ENCODE measurements at places on chromosomes 16 and 17. TPM values are rescaled to one million over a fixed set of nuclear protein-coding genes. Genes with fewer than 3 reads are reported as not detected.

DNA sequence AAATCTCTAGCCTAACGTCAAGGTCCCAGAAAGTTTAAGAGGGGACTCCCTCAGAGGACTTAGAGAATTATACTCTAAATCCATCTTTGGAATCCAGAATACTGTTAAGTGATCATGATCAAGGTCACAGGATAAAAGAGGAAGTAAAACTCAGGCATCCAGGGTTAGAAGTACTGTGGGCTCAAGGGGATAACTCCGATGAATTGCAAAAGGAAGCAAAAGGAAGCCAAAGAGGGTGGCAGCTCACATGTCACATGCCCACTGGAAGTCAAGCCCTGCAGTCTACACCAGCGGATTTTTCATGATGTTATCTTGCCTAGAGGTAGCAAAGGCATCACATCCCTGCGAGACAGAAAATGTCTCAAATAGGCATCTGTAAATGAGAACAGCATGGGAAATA is 3.8 kb downstream of the ZNF821 start:
- H3K27ac ChIP-seq, result no peak overlapping the region
- DNase-seq, result no peak
- peak overlapping the region; percentile 26 for H3K4me3 ChIP-seq
- H3K27me3 ChIP-seq, result no peaks in the 10 kb centered on the region

- DNase-seq, result no peak
- peak overlapping the region; percentile 26 for H3K27ac ChIP-seq
- H3K4me1 ChIP-seq, result peaks cover 77% of the 10 kb centered on the region
- H3K4me3 ChIP-seq, result peak overlapping the region; percentile 15
These were observed 616 bp downstream of the PECAM1 start for GRCh38 chr17:64390044-64390443.

- no peaks in the 10 kb centered on the region for H3K36me3 ChIP-seq
- DNase-seq, result no peak
- H3K27ac ChIP-seq, result no peak overlapping the region
- H3K4me3 ChIP-seq, result no peak overlapping the region
- no peaks in the 10 kb centered on the region for H3K27me3 ChIP-seq
- H3K4me1 ChIP-seq, result peaks cover 35% of the 10 kb centered on the region
These were observed 118.6 kb upstream of the TNRC6C start for GRCh38 chr17:77839698-77840512.

DNA sequence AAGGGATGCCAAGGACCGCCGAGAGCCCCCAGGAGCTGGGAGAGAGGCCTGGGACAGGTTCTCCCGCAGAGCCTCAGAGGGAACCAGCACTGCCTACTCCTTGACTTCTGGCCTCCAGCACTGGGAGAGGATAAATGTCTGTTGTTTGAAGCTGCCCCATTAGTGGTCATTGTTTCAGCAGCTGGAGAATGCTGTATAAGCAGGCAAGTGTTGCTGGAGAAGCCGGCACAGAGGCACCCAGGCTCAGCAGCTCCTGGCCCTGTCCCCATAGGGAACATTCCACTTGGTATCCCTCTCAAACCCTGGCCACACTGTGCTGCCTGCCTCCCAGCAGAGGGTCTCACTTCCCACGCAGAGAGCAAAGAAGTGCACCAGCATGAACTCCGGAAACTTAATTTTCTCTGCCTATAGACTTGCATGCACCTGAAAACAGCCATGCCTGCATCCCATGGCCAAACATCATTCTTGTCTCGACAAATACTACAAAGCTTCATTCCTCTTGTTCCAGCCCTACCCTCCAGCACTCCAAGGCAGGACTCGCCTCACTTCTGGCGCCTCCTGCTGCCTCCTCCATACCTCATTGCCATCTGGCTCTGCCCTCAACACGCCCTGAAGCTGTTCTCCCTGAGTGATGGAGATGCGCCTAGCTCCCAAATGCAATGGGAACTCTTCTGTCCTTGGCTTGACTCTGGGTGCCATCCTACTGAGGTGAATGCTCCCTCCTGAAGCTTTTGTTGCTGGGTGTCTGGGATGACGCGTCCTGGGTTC is 88.1 kb downstream of the DNAH17 start:
- no peak for DNase-seq
- no peaks in the 10 kb centered on the region for H3K27me3 ChIP-seq
- no peaks in the 10 kb centered on the region for H3K4me1 ChIP-seq
- no peak overlapping the region for H3K4me3 ChIP-seq
- no peaks in the 10 kb centered on the region for H3K36me3 ChIP-seq

- no peak for DNase-seq
- H3K27ac ChIP-seq, result no peak overlapping the region
- H3K4me3 ChIP-seq, result no peak overlapping the region
- H3K27me3 ChIP-seq, result no peaks in the 10 kb centered on the region
- H3K36me3 ChIP-seq, result peaks cover 12% of the 10 kb centered on the region
These were observed 106.5 kb downstream of the SPAG9 start for GRCh38 chr17:51014129-51014528.

DNA sequence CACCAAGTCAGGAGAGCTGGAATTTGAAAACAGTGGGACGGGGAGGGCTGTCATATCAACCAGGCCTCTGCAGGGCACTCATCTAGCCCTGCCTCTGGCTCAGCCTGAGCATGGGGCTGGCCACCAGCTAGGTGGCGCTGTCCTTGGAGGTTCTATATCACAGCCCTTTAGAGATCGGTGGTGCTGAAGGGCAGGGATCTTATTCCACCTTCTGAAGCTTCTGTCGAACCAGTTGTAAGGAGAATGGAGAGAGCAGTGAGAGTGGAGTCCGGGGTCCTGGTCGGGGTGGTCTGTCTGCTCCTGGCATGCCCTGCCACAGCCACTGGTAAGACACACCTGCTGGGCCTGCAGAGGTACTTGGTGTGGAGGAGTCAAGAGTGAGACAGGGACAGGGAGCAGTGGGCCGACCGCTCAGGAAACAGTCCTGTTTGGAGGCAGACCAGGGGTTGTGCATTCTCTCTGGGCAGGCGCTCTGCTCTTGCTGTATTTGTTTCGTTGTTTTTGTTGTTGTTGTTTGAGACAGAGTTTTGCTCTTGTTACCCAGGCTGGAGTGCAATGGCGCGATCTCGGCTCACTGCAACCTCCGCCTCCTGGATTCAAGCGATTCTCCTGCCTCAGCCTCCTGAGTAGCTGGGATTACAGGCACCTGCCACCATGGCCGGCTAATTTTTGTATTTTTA is at the start of gene CES3:
TSS of gene CES3 (plus strand) at position 202 of the 680 bp plus-strand sequence. CDS start at position 244, 42 bp downstream.
- no peaks in the 10 kb centered on the region for H3K27me3 ChIP-seq
- no peaks in the 10 kb centered on the region for H3K4me1 ChIP-seq
- H3K4me3 ChIP-seq, result no peak within 1 kb of the TSS
- peak within 1 kb of the TSS; percentile 24 for H3K27ac ChIP-seq
- H3K36me3 ChIP-seq, result no peaks in the 10 kb centered on the region

- H3K4me3 ChIP-seq, result peak overlapping the region; percentile 3
- no peaks in the 10 kb centered on the region for H3K27me3 ChIP-seq
- no peak overlapping the region for H3K27ac ChIP-seq
- DNase-seq, result peak; percentile 13
- H3K4me1 ChIP-seq, result peaks cover 44% of the 10 kb centered on the region
These were observed 7.4 kb upstream of the B9D1 start for GRCh38 chr17:19369846-19370492.

GRCh38 chr17:80986816-80987475 is 4.7 kb upstream of the CHMP6 start:
- DNase-seq, result no peak
- no peaks in the 10 kb centered on the region for H3K27me3 ChIP-seq
- no peak overlapping the region for H3K27ac ChIP-seq

DNA sequence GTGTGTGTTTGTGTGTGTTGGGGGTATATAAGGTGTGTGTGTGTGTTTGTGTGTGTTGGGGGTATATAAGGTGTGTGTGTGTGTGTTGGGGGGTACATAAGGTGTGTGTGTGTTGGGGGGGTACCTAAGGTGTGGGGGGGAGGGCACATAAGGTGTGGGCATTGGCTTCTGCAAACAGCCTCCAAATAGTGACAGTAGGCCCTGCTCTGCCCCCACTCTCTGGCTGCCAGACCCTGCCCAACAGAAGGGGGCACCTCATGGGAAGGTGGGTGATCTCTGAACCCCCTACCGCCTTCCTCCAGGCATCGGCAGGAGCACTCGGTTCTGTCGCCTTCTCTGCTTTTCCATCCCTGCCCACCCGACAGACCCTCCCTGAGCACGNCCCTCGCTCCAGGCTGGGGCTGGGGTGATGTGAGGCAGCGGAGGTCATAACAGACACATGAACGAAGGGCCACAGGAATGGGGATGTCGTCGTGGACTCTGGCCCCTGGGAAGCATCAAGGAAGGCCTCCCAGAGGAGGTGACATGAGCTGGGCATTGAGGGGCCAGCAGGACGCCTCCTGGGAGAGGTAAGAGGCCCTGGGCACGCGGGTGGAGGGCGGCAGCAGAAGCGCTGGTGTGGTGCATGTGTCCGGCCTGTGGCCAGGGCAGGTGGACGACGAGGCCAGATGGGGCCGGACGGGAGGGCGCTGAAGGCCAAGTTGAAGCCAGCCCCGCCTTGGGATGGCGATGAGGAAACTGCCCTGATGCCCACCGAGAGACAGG is 136.6 kb upstream of the RPH3AL start:
- peak; percentile 55 for DNase-seq
- H3K27me3 ChIP-seq, result no peaks in the 10 kb centered on the region
- H3K4me3 ChIP-seq, result peak overlapping the region; percentile 76

DNA sequence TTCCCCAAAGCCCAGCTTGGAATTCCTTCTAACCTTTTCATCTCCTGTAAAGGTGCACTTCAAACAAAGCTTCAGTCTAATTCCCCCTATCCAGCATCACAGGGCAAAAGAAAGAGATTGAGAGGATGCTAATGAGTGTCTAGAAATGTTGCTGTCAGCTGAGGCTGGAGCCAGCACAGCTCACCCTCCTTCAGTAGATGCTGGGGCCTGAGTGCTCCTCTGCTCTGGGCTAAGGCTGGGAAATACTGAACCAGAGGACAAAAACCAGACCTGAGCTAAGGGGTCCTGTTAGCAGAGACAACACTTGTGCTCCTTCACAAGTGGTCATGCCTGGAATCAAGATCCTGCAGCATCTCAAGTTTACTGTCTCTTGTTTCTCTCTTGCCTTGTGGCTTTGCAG is 85.0 kb downstream of the CHD9NB start:
- no peaks in the 10 kb centered on the region for H3K36me3 ChIP-seq
- H3K27ac ChIP-seq, result no peak overlapping the region

DNA sequence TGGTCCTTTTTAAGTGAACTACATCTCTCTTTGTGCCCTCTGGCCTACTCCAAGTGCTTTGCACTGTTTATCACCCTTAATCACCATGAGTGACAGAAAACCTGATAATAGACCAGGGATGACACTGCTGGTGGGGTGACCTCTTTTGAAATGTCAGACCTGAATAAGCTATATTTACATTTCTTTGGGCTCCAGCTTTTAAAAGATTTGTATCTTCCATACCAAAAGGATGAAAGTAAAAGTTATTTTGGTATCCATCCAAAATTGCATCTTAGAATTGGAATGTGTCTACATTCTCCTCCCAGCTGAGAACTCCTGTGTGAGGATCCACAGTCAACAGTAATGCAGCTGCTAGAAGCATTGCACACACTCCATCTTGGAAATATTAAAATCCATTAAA is 370.0 kb downstream of the CDH11 start:
- no peaks in the 10 kb centered on the region for H3K36me3 ChIP-seq
- no peak overlapping the region for H3K27ac ChIP-seq
- no peaks in the 10 kb centered on the region for H3K27me3 ChIP-seq
- H3K4me3 ChIP-seq, result no peak overlapping the region

DNA sequence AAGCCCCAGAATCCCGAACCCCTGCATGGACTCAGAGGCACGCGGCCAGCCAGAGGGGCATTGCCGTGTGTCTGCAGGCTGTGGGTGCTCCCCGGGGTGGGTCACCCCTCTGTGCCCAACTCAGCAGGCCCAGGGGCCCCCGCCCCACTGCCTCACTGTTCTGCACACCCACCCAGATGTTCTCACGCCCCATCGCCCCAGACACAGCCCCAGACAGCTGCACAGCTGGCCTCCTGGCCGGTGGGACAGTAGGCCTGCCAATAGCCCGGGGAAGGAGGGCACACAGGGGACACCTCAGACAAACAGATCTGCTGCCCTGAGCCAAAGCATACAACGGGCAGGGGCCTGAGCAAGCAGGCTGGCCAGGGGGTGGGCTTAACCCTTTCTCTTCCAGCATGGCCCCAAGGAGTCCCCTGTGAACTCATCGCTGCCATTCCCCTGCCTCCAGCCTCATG is 27.6 kb upstream of the NXPH3 start:
- H3K36me3 ChIP-seq, result no peaks in the 10 kb centered on the region
- no peaks in the 10 kb centered on the region for H3K4me1 ChIP-seq
- no peak overlapping the region for H3K4me3 ChIP-seq
- no peaks in the 10 kb centered on the region for H3K27me3 ChIP-seq

DNA sequence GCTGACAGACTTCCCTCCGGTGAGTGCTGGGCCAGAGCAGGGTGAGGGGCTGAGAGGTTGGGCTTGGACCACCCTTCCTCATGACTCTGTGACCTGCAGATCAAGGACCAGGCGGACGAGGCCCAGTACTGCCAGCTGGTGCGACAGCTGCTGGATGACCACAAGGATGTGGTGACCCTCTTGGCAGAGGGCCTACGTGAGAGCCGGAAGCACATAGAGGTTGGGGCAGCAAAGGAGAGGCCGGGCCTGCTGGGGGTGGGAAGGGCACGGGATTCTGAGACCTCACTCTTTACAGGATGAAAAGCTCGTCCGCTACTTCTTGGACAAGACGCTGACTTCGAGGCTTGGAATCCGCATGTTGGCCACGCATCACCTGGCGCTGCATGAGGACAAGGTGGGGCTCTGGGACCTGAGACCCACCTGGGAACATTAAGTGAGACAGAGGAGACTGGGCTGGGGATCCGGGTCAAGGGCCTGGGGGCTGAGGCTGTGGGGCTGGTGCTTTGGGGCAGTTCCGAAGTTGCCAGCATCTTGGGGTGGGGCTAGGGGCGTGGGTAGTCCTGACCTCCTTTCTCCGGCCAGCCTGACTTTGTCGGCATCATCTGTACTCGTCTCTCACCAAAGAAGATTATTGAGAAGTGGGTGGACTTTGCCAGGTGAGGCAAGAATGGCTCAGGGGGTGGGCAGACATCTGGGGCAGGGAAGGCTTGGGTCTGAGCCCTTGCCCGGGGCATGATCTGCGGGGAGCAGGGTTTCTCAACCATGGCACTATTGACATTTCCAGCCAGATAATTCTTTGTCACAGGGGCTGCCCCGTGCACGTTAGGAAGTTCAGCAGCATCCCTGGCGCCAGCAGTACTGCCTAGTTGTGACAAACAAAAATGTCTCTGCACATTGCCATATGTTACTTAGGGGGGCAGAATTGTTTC is 2.2 kb downstream of the BCKDK start:
- H3K27ac ChIP-seq, result no peak overlapping the region
- no peak overlapping the region for H3K4me3 ChIP-seq
- no peak for DNase-seq
- no peaks in the 10 kb centered on the region for H3K27me3 ChIP-seq

- no peaks in the 10 kb centered on the region for H3K4me1 ChIP-seq
- H3K4me3 ChIP-seq, result no peak overlapping the region
- no peaks in the 10 kb centered on the region for H3K27me3 ChIP-seq
- no peak for DNase-seq
These were observed 207.2 kb downstream of the ENGASE start for GRCh38 chr17:79281803-79282202.

Gene ZNF688
- total RNA-seq, result 10.8 TPM

Gene OTOA
- total RNA-seq, result 0.09 TPM

Gene OR2C1
- total RNA-seq, result not detected

Gene KRT31
- not detected for total RNA-seq

Gene IGFALS
- not detected for total RNA-seq

Gene TRPV3
- total RNA-seq, result 0.49 TPM
